ENCODE measurements at places on chromosomes 2 and 18.

GRCh38 chr2:178484245-178485041 lies 4.2 kb downstream of the PLEKHA3 start:
- no peak for DNase-seq

DNA sequence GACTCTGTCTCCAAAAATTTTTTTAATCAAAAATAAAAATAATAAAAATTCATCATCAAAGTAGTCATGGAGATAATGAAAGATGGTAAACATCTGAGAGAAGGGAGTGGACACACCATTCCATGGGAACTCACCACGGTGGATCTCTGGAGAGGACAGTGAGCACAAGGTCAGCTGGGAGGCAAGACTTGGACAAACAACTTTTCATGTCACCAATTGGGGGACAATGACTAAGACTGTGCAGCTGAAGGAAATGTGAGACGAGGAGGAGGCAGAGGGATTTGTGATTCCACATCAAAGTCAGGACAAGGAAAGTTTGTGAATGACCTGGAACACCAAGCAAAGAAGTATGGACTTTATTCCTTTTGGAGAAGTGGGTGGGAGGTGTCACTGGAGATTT lies 121.0 kb upstream of the SH3BP4 start:
- DNase-seq = no peak

DNA sequence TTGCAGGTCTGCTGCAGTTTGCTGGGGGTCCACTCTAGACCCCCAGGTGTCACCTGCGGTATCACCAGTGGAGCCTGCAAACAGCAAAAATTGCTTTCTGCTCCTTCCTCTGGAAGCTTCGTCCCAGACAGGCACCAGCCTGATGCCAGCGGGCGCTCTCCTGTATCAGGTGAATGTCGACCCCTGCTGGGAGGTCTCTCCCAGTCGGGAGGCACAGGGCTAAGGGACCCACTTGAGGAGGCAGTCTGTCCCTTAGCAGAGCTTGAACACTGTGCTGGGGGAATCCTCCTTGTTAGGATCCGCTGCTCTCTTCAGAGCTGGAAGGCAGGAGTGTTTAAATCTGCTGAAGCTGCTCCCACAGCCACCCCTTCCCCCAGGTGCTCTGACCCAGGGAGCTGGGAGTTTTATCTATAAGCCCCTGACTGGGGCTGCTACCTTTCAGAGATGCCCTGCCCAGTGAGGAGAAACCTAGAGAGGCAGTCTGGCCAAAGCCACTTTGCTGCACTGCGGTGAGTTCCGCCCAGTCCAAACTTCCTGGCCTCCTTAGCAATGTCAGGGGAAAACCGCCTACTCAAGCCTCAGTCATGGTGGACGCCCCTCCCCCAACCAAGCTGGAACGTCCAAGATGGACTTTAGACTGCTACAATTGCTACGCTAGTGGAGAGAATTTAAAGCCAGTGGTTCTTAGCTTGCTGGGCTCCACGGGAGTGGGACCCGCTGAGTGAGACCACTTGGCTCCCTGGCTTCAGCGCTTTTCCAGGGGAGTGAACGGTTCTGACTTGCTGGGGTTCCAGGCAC lies 652.5 kb downstream of the KCNJ3 start:
- no peak for DNase-seq

DNA sequence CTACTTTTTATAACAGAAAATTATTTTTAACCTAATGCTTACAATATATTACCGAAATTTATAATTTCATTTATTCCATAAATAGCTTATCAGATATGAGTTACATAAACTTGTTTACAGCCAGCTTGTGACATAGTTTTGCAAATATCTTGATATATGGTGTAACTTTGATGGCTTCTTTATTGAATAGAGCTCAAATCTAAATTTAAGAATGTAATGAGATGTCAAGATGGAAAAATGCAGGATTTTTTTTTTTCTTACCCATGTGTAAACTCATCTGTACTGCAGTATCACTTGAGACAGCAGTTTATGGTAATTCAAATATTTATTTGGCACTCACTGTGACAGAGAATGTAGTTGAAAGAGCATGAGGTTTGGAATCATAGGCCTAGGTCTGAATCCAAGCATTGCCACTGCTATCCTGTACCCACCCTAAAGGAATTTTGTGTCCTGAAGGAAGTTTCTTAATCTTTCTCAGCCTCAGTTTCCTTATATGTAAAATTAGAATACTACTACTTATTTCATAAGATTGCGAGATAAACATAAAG lies 3.8 kb downstream of the CREB1 start:
- no peak for DNase-seq

GRCh38 chr2:101388232-101388631 lies 929 bp upstream of the CREG2 start:
- DNase-seq = peak; percentile 31

GRCh38 chr2:71796174-71796593 lies 342.8 kb downstream of the DYSF start:
- DNase-seq = peak; percentile 85

DNA sequence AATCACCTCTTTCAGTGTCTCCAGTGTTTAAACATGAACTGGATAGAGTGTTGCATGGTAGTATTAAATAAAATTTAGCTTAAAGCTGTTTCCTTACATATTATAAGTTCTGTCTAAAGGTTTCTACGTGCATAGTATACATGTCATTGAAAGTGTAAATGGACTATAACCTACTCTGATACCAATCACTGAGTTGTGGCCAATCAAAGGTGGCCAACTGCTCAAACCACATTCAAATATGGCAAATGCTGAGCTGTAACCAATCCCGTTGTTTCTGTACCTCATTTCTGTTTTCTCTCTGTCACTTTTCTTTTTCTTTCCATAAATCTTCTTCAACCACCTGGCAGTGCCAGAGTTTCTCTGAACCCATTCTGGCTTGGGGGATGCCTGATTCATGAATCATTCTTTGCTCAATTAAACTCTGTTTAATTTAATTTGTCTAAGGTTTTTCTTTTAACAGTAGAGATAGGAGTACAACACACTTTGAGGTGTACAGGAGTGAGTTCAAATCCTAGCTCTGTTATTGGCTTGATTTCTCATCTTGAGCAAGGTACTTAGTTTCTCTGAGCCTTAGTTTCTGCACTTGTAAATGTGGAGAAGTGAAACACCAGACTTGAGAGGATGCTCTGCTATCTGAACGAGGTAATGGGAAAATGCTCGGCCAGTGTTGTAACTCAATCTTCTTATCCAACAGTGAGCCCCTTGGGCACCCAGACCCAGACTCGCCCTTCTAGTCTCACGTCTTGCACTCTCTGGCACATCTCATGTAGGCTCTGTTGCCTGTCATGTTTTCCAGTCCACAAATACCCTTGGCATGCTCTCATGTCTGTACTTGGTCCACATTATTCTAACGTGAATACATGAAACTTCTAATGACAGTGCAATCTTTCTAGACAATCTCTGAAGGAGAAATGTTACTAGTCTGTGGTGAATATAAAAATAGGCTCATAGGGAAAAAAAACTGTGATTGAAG lies 228.0 kb downstream of the PIK3C3 start:
- peak; percentile 54 for DNase-seq

GRCh38 chr2:178899656-178900055 lies 92.4 kb upstream of the TTN start:
- no peak for DNase-seq

- peak; percentile 6 for DNase-seq
Measured at GRCh38 chr2:161166538-161167409, 6.5 kb downstream of the TANK start.

- peak; percentile 9 for DNase-seq
Measured at GRCh38 chr2:174076040-174076439, 110.9 kb upstream of the SP3 start.

GRCh38 chr2:69509750-69510140 lies 72.5 kb upstream of the NFU1 start:
- DNase-seq = no peak

DNA sequence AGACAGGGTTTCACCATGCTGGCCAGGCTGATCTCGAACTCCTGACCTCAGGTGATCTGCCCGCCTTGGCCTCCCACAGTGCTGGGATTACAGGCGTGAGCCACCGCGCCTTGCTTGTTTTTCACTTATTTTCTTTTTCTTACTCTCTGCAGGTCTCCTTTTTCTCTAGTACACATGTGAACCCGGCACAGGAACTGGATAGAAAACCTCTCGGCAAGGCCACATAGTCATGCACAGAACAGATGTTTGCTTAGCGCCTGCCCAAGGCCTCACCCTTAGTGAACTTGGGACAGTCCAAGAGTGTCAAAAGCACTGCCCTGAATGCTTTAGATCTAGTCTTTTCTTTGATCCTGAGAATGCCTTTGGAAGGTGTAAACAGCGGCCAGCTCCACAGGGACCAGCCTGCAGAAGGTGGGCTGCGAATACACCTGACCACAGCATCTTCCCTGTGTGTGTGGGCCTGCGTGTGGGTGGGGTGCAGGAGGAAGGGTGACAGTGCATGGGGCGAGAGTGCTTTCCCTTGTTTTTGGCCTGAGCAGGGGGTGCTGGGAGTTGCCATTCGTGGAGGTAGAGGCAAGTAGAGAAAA lies 27.0 kb downstream of the IMPA2 start:
- DNase-seq = no peak

GRCh38 chr2:228283491-228284171 lies 102.1 kb upstream of the SPHKAP start:
- DNase-seq = no peak
